ENCODE measurements at places on chromosomes 12 and 14.

DNA sequence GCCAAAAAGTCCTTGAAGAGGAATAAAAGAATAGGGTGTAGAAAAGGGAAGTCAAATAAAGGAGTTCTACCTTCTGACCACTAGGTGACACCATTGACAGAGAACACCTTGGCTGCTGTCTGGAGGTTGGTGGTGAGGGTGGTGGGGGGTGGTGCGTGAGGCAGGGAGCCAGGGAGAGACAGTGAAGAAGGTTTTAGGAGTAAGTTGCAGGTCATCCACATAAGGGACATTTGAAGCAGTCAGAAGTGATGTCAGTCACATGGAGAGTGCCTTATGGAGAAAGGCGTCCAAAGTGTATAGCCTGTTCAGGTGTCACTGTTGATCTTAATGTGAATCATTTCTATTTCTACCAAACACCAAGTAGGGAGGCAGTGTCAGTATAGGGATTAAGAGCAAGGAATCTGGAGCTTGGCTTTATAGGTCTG lies 279.3 kb upstream of the DDHD1 start:
- peak; percentile 39 for DNase-seq

DNA sequence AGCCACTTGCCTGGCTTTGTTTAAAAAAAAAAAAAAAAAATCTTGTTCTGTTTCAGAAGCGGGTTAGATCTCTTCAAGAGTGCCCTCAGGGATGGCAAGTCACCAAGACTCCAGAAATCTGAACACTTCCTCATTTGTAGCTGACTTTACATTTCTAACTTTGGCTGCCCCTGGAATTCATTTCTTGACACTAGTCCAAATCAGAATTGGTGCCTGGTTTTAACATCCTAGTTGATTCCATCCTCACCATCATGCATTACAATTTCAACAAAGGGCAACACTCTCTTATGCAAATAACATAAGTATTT lies 295.5 kb downstream of the RMST start:
- no peak for DNase-seq

- no peak for DNase-seq
Measured at GRCh38 chr12:131755305-131756113, 44.6 kb downstream of the SFSWAP start.

DNA sequence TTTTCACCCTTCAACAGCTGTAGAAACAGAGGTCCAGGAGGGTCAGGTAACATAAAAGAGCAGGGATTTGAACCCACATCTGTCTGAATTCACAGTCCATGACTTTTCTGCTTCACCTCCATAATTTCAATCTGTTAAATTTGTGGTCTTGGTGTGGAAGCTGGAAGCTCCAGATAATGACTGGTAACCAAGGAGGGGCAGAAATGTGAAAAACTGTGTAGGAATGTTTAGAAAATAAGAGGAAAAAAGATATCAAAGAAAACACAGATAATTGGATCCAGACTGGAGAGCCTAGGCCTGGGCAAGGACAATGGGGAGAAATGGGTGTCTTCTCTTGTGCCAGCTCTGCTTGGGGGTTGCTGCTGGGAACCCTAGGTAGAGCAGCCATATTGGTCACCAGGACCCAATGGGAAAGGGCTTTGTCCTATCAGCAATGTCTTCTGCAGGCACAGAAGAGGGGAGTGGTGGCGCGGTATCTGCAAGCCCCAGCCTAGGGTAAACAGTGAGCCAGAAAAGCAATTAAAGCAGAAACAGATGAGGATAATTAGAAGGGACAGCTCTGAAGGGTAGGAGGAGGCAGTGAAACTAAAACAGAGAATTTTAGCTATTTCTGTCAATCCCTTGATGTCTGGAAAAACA lies 54.3 kb upstream of the CCDC91 start:
- DNase-seq, result no peak
